ENCODE measurements at places on chromosomes 7 and 10.

DNA sequence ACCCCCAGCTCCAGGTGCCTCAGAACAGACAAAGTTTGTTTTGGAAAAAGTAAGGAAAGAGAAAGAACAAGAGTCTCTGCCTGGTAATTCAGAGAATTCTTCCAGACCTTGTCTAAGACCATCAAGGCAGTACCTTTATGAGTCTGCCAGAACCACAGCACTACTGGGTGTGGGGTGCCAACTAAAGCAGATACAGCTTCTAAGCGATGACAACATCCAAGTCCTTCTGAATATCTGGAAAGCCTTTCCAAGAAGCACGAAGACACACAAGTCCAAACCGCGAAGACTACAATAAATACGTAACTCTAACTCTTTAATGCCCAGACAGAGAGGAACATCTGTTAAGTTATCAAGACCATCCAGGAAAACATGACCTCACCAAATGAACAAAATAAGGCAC lies 94.3 kb downstream of the SIRT1 start:
- DNase-seq, result no peak

DNA sequence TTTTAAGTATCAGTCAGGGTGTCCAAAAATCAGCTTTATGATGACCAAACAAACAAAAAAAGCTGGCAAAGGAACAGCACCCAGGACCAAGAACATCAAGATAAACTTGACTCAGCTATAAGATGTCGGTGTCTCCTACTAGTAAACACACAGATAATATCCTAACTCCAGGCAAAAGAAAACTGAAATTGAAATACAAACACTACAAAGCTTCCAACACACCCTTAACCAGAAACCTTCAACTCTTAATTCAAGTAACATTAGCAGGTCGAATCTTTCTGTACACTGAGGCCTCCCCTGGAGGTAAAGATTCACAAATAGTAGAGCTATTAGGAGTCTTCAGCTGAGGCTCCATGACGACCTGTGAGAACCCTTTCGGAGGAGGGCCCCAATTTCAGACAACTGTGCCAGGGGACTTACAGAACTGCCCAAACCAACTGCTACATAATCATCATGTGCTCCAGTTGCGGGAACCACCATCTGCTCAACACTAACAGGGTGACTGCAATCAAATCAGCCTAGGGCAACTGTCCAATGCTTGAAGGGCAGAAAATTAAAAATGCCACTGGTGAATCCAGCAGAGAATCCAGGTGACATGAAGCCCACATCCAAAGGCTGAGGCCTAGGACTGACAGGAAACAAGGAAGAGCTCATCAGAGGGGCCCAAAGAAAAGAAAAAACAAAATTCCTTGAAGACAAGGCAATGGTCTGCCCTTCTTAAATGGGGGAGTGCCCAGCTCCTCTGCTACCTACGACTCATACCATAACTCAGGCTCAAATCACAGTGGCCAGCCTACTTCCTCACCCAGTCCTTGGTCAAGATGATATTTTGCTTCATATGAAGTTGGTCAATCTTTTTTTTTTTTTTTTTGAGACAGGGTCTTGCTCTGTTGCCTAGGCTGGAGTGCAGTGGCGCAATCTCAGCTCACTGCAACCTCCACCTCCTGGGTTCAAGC lies 20.0 kb downstream of the XPNPEP1 start:
- no peak for DNase-seq

GRCh38 chr10:102389894-102390293 lies 5.6 kb upstream of the NFKB2 start:
- no peak for DNase-seq

DNA sequence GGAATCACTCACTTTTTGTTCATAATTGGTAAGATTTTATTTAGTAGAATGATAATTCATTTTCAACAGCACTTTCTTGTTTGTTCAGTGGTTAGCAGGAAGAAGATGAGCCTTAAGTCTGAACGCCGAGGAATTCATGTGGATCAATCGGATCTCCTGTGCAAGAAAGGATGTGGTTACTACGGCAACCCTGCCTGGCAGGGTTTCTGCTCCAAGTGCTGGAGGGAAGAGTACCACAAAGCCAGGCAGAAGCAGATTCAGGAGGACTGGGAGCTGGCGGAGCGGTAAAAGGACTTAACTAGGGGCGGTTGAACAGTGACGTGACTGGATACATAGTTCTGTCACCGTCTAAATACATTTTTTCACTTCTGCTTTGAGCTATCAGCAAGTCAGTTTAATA lies 31.3 kb downstream of the RABGEF1 start:
- DNase-seq, result no peak

GRCh38 chr7:38476764-38477163 lies 154.4 kb downstream of the AMPH start:
- DNase-seq, result no peak

GRCh38 chr7:2521952-2522591 lies 2.5 kb downstream of the LFNG start:
- peak; percentile 72 for DNase-seq

DNA sequence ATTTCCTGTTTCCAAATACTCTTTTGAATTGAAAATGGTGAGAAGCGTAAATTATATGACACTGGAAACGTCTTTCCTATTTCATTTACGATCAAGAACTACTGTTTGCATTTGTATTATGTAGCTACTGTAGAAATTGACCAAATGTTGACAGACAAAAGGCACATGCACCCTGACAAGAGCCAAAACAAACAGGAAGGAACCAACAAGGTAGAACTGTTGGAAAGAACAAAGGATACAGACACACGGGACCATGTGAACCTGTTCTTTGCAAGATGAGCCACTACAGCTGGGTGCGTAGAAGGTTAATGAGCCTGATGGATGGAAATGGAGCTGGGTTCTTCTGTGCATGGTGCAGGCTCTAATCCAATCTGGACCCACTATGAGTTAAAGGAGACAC lies 48.4 kb upstream of the FZD8 start:
- no peak for DNase-seq

DNA sequence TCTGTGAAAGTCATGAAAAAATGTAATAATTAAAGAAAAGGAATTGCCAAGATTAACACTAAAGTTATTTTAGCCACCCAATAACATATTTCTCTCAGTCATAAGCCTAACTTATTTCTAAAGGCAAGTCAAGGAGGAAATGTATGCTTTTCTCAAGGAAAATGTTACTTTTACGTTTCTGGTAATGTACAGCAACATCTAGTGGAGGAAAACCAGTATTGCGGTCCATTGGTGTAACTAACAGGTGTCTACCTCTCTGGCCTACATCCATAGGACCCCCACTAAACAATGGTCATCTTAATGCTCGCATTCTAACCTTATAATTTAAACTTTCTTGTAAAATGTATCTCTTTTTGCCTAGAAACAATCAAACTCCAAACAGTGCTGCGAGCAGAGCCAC lies 437.5 kb downstream of the KIF20B start:
- no peak for DNase-seq

DNA sequence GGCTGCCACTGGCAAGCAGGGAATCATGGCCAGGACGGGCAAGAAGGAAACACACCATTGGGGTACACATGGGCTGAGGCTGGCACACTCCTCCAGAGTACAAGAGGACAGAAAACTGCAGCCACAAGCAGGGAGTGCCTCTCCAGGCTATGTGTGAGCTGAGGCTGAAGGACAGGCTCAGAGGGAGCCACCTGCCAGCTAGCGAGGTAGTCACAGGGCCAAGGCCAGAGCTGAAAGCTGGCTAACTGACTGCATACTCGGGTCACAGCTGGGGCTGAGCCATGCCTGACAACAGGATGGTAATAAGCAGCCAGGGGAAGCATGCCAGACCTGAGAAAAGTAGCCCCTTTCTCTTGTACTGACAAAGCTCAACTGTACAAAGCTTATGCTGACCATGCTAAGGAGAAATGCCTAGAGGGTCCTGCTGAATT lies 52.0 kb downstream of the KIF5B start:
- no peak for DNase-seq

GRCh38 chr10:49200854-49201253 lies 12.7 kb upstream of the TMEM273 start:
- DNase-seq, result no peak

DNA sequence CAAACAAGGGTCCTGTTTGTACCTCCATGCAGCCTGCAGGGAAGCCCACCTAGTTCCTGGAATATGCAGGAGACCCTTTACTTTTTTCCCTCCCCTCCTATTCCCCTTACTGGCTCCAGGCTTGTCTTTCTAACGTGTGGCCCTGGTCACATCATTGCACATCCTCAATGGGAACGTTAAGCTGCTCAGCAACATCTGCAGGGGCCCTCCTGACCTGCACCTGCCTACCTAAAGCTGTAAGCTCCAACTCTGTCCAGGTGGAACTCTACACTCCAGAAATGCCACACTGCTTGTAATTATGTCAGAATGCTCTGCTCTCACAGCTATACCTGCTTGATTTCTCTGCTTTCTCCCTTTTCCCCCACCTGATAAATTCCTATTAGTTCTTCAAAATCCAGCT lies 72.1 kb downstream of the ARMC3 start:
- DNase-seq, result no peak

GRCh38 chr7:100679129-100679926 lies 5.8 kb downstream of the GNB2 start:
- no peak for DNase-seq

DNA sequence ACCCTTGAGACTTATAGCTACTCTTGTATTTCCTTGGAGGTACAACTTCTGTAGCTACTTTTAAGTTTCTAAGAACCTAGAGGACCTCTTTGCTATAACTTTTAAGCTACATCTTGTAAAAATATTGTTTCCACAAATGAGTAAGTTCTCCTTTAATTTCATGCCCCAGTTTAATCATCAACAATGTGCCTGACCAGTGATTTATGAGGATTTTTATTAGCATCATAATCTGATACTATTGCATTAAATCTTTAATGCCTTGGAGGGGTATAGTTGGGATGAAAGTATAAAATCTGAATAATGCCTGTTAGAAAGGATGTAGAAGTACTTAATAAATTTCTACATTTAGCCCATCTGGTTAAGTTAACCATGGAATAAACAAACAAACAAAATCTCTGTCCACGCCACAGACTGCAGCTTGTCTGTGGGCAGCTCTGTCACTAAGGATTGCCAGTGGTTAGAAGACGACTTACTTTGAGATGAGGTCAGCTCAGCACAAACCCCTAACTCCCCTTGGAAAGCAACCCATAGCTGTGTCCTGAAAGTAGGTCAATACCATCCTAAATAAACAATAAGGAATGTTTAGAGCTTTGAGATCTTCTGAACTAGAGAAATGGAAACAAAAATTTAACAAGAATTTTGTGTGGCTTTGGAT lies 18.3 kb downstream of the UBE2D1 start:
- DNase-seq, result no peak

- DNase-seq, result no peak
Measured at GRCh38 chr7:83347945-83348444, 185.3 kb upstream of the PCLO start.

DNA sequence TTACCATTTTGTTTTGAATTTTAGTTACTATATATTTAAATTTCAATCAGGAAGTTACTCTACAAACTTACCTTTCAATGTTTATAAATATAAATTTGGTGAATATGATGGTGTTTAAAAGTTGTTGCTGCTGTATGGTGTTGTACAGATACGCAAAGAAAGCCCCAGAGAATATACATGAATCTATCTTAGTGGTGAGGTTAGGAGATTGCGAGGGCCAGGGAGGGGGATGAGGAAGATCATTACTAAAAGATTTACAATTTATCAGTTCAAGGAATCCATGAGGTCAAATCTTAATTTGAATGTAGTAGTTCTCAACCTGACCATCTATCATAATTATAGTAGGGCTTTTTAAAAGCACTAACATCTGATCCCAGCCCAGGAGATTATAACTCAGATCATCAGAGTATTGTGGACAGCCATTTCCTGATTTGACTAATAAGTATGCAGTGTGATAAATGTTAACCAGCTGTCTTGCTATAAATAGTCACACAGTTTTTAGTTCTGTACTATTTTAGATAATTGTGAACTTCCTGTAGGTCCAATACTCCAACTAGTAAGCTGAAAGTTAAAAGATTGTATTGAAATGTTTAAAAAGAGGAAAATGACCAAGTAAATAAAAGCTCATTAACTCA lies 23.6 kb downstream of the FAM3C start:
- no peak for DNase-seq

- no peak for DNase-seq
Measured at GRCh38 chr7:33781796-33782195, 123.5 kb upstream of the BMPER start.

- no peak for DNase-seq
Measured at GRCh38 chr7:108000875-108001763, 1.8 kb downstream of the LAMB1 start.

DNA sequence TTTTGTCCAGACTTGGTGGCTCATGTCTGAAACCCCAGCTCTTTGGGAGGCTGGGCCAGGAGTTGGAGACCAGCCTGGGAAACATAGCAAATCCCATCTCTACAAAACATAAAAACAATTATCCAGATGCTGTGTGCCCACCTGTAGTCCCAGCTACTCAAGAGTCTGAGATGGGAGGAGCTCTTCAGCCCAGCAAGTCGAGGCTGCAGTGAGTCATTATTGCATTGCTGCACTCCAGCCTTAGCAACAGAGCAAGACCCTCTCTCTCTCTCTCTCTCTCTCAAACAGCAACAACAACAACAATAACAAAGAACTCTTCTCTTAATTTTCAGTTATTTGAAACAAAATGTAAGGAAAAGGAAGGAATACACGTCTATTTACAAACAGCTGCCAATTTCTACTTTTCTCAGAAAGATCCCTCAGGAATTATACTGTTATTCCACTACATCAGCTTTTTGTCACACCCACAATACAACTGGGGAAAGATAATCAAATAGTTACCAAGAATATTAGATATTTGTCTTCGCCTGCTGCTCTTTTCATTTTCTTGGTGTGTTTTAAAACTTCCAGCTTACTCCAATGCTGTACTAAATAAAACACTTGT lies 5.1 kb upstream of the TSPAN12 start:
- no peak for DNase-seq

DNA sequence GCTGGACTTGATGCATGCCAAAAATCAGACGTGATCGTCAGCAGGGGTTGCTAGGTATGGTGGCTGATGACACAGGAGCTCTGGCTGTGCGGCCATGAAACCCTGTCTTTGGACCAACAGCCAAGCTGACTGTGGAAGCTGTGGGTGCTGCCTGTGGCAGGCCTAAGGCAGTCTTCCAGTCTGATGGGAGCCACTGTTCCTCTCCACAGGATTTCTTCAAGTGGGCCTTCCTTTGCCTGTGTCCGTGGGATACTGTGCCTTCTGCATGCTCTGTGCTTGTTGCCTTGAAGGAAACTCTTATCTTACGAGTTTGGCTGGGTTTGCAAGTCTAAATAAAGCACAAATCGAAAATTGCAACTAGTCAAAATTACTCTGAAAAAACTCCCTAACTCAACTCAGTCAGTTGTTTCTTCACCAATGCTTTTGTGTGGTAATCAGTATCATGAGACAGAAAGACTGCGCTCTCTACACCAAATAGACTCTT lies 101.9 kb upstream of the PDLIM1 start:
- no peak for DNase-seq
